NCI-H460 (cell line): ENCODE measurements at places on chromosomes 5 and 9.

- peak; percentile 50 for DNase-seq
These were observed 29.3 kb downstream of the CDHR2 start for GRCh38 chr5:176578391-176578808.

GRCh38 chr9:126979461-126979860 lies 64.9 kb downstream of the RALGPS1 start:
- no peak for DNase-seq

DNA sequence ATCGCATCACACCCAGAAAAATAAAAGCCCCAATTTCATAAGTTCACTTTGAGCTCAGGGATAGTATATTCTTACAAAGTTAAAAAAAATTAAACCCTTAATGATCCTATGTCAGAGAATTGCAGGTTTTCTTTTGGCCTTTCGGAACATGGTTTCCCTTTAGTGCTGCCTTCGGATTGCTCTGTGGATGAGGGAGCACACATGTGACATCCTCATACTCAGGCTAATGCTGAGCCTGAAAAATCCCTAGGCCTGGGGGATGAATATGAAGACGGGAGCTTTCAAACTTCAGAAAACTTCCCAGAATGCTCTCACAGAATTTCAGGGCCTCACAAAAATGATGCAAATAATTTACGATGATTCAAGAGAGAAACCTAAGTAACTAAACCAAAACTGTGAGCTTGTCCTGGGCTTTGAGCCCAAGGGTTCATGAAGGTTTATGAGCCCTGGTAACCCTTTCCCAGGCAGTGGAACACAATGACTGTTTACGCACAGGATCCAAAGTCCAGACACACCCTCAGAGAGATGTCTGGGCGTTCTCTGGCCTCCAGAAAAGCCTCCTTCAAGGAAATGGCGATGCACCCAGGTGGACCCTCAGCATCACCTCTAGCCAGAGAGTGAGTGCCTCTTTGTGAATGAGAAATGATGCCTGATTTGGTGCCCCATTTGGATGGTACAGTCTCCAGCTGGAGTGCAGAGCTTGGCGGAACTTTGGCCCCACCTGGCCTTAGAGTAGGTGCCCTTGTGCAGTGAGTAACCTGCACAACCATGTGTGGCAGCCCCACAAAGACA lies 145.4 kb downstream of the ENTREP1 start:
- DNase-seq, result no peak

DNA sequence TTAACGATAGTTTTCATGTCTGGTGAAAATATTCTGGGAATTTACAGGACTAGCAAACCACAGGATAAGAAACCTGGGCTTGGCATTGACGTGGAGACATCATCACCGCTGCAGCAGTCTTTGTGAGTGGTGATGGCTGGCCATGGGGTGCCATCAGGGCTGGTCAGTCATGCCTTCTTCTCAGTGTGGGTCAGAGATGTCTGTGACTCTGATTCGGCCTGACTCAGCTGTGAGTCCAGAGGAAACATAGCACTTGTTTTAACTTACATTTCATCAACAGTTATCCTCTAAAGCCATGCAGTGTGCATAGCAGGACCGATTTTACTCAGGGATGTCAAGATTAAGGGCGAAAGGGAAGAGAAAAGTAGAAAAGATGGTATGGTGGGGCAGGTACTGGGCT lies 33.2 kb upstream of the CYFIP2 start:
- no peak for DNase-seq

GRCh38 chr5:63690546-63690945 lies 271.7 kb downstream of the HTR1A start:
- no peak for DNase-seq

DNA sequence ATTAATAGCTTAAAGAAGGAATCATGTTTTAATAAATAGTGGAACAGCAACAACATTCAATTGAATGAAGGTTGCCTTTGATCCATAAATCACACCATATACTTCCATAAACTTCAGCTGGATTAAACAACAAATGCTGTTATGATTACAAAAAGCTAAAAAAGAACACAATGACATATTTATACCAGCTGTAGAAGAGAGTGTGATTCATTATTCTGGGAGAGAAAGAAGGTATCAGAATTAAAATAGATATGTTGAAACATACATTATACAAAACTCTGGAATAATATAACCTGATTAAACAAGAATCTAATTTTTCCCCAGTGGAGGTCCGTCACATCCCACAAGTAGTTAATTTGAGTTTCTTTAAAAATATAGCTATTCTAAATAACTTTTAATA lies 7.5 kb upstream of the RECK start:
- DNase-seq, result no peak

GRCh38 chr5:149550268-149550583 lies 1.0 kb downstream of the CSNK1A1 start:
- DNase-seq, result no peak
